Stimulated activated CD4-positive, alpha-beta T cell treated with anti-CD3 and anti-CD28 coated beads, Interleukin-1b, Interleukin-23, amount 100 ng/mL, for 24 hours (primary cell): ENCODE measurements at places on chromosomes 11 and 22.

DNA sequence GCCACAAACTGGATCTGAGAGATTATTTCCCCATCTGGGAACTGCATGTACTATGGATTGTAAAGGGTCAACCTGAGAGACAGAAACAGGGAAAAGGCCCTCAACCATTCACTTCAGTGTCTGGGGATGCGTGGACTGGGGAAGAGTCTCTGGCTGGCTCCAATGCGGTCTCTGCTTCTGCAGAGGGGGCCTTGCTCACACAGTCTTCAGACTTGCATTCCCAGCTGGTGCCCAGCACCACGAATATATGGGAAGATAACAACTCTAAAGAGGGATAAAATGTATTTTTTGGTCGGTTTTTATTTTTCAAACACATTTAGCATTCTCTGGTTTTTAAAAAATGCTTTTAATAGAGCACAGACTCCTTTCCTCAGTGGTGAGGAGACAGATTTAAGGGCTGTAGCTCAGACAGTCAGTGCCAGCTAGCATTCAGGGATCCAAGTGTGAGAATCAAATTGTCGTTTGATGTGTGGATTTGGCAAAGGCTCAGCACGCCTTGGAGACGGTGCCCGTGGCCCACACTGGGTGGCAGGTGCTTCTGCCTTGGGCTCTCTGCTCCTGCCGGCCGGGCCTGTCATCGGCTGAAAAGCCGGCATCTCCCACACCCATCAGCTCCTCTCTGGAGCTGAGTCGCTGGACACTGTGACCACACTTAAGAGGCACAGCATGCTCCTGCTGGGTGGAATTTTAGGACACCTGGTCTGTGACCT lies 8.0 kb upstream of the EFCAB6 start:
- DNase-seq: no peak

DNA sequence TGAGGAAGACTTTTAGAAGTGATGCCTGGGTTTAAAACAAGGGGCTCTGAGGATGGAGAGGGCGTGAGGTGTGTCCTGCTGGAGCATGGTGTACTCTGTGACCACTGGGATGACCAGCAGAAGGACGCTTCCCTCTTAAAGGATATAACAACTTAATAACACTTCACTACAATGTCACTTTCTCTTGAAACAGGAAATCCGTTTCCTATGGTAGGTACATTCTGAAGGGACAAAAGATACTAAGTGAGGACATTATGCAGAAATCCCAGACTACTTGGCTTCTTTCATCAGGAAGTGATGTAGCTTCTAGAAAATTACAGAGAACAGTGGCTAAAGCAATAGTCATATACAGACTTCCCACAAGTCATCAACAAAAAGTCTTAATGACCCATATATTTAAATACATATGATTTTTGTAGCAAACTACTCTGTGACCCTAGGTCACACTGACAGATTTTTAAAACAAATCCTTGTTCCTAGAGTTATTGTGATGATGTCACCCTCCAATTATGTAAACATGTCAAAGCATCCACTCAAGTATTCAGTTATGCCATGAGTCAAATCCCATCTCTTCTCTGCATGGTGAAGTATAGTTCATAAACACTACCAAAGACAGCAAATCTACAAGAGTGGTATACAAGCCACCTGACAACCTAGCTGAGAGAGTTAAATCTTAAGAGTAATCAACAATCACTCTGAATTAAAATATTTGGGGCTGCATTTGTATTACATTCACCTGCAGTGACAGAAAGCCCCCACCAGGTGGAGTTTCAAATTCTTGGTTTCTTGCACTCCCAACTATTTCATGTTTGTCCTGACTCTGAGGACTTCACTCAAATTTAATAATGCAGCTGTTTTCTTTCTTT lies 32.8 kb downstream of the PITPNB start:
- no peak for DNase-seq

GRCh38 chr11:57277845-57278720 lies 41.0 kb upstream of the APLNR start:
- peak; percentile 1 for DNase-seq

DNA sequence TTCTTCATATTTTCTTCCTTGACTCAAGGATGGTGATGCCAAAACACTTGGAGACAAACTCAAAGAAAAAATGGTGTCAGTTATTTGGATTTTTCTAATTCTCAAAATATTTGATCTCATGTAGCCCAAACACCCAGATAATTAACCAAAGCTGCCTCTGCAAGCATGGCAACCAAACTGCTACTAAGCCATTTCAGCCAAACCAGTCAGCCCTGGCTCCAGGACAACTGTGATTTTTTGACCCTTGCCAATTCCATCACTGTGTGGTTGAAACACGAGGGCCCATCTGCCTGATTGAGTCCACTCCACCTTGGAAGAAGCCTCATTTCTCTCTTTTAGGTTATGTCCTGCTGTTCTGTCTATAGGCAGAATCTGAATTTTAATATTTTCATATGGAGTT lies 277.4 kb downstream of the BLID start:
- no peak for DNase-seq

GRCh38 chr22:31279821-31280505 lies 12.3 kb downstream of the PIK3IP1 start:
- no peak for DNase-seq

- no peak for DNase-seq
These were observed 123.9 kb upstream of the NARS2 start for GRCh38 chr11:78698612-78699011.

DNA sequence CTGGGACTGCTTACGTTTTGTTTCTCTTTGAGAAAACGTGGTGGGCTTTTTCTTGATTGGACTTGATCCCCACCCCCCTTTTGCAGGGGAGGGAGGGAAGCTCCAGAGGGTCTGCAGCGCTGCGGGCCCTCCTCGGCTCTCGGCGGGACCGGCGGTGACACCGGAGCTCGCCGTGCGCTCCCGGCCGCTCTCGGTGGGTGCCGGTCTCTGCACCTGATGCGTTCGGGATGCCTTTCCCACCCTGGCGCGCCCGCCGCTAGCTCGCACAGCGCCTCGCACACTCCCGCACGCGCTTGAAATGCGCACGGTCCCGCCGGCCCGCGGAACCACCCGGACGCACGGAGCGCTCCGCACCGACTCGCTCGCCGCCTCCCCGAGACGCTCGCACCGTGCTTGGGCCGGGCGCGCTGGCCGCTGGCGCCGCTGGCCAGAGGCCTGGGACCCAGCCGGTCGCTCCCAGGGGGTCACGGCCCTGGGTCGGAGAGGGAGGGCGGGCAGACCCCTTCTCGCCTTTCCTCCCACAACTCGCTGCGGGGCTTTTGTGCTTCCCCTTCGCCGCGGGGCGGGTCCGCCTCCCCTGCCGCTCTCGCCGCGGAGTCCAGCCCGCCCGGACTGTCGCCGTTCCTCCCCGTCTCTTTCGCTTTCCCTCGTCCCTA lies 1.0 kb downstream of the ZBTB16 start:
- no peak for DNase-seq

DNA sequence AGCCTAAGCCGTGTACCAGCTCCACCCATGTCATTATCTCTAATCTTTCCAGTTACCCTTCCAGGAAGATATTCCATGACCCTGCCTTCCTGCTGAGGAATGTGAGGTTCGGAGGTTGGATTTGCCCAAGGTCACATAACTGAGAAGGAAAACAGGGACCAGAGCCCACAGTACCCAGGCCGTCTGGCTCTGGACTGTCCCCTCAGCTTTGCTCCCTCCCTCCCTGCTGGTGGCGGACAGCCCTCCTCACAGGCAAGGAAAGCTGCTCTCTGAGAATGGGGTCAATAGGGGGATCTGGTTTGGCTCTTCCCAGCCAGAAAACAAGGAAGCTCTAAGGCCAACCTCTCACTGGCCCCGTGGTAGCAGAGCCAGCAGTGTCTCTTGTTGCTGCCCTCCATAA lies 63.3 kb downstream of the SYN3 start:
- DNase-seq: no peak

- DNase-seq: no peak
These were observed 7.5 kb downstream of the KREMEN1 start for GRCh38 chr22:29080106-29080975.

DNA sequence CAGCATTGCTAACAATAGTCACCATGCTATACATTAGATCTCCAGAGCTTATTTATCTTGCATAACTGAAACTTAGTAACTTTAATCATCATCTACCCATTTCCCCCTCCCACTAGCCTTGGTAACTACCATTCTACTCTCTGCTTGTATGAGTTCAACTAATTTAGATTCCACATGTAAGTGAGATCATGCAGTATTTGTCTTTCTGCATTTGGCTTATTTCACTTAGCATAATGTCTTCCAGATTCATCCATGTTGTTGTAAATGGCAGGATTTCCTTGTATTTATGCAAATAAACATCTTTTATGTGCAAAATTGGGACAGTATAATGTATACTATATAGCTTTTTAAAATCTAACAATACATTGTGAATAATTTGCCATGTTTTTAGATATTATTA lies 66.0 kb upstream of the ZBED5 start:
- no peak for DNase-seq

GRCh38 chr22:18091916-18092526 lies 14.2 kb downstream of the PEX26 start:
- DNase-seq: no peak

DNA sequence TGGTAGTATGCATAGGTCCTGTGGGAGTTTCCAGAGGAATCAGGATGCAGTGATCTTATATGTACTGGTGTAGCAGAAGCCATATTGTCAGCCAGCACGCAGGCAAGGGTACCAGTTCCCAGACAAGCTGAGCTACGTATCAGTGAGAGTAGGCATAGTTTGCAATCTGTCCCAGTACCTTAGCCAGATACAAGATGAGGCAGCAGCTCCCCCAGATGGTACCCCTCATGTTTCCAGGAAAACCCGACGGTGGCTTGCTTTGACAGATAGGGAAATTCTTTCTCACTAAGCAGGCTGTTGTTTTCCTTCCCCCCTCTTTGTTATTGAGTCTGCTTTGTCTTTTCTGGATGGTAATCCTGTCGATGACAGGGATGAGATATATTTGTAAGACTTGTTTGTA lies 109.7 kb upstream of the RRM1 start:
- no peak for DNase-seq

DNA sequence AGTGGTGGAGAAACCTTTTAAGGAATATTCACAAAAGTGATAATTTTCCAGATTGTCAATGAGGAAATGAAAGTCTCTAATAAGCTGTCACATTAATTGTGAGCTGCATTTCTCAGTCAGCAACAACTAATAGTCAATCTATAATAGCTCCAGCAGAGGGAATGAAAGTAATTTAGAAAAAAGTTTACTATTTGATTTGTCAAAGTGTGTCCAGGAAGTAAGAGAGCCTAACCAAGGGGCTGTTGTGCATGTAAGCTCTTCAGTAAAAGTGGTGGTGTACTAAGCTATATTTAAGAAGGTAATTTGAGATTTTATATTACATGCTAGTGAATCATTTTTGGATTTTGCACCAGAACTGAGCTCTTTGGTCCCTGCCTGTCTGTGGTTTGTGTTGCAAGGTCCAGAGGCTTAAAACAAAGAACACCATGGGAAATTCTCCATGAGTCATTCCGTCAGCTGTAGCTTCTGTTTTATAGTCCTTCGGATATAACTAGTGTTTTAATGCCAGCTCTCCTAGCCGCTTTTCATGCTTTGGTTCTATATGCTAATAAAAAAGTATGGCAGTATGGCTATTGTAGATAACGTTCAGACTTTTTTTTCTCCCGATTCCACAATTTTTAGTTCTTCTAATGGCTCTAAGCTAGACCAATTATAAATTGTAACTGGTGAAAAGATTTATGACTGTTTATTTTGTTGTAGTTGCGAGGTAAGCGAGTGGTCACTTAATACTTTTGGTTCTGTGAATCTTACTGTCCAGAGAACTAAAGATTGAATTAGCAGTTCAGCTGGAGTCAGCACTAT lies 64.6 kb downstream of the ARHGEF12 start:
- no peak for DNase-seq

DNA sequence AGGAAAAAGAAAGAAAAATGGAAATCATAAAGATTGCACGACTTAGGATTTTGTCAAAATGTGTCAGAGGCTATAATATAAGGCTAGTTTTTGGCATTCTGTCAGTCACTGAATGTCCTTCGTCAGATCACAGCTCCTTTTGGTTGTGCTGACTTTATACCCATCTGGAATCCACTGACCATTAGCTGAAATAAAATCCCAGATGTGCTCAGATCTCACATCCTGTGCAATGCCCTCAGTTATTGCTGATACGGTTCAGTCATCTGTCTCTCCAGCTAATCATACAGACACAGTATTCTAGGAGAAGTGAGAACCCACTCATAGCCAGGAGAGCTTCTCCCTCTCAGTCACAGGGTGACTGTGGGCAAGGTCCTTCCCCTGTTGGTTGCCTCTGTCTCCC lies 11.5 kb downstream of the CD44 start:
- no peak for DNase-seq

DNA sequence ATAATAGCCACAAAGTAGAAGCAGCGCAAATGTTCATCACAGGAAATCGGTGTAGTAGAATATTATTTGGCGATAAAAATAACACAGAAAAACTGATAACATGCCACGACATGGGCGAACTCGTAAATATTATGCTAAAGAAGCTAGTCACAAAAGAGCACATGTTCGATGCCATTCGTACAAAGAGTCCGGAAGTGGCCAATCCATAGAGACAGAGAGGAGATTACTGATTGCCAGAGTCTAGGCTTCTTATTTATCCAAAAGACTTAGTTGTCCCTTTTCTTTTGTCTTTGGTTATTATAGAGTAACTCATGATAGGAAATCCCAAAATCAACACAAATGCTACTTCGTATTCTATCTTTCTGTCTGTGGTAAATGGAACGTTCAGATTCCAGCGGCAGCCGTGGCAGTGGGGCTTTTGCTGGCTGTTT lies 56.5 kb downstream of the MED15 start:
- no peak for DNase-seq

GRCh38 chr11:62077132-62077531 lies 46.7 kb upstream of the INCENP start:
- DNase-seq: no peak

DNA sequence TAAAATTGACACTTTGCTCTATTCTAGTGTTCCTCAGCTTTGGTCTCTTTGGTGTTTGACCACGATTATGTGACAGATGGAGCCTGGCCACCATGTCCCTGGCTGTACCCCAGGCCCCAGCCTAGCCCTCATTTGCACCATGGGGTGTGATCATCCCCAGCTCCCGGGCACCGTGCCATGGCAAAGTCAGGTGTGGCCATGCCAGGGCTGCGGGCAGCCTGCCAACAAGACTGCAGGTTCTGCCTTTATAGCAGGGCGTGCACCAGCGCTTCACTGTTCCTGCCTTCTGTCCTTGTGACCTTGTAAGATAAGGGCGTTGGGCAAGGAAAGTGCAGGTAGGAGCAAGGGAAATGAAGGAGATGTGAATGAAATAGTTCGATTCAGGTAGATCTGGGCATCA lies 22.4 kb upstream of the APOBEC3A start:
- DNase-seq: no peak

GRCh38 chr11:1994121-1994520 lies 3.5 kb downstream of the H19 start:
- no peak for DNase-seq
